ENCODE measurements at places on chromosomes 7 and 10. TPM values are rescaled to one million over a fixed set of nuclear protein-coding genes. Genes with fewer than 3 reads are reported as not detected.
A peak's percentile ranks its signal among the peaks of the same experiment; 100 is the strongest.

DNA sequence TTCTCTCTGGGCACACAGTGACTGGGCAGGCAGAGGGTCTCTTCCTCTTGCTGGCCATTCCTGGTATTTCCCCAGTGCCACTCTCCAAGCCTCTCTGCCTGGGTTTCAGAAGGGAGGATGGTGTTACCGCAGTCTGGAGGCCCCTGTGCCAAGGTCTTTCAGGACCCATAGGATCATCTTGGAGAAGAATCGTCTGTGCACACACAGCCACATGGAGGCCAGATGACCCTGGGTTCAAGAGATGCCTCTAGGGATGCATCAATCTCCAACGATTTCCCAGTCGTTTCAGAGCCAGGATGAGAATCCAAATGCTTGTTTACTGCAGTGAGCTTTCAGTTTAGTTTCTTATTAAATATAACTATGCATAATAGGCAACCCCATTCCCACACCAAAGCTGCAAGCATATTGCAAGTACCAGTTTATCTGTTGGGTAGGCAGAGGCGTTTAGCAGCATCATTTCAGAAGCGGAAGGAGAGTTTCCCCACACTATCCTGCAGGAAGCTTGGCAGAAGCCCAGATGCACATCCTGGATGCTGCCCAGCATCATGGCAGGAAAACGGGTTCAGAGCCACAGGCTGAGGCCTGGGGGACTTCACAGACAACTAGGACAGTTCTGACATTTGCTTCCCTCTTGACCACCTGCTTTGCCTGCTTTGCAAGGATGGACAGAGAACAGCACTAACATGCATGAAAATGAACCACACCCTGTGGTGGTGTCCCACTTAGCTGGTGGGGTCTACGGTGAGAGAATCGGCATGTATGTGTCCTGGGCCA lies 134.7 kb upstream of the FAM20C start:
- no peak for DNase-seq

GRCh38 chr7:11177793-11178192 lies 204.1 kb downstream of the PHF14 start:
- DNase-seq: no peak

DNA sequence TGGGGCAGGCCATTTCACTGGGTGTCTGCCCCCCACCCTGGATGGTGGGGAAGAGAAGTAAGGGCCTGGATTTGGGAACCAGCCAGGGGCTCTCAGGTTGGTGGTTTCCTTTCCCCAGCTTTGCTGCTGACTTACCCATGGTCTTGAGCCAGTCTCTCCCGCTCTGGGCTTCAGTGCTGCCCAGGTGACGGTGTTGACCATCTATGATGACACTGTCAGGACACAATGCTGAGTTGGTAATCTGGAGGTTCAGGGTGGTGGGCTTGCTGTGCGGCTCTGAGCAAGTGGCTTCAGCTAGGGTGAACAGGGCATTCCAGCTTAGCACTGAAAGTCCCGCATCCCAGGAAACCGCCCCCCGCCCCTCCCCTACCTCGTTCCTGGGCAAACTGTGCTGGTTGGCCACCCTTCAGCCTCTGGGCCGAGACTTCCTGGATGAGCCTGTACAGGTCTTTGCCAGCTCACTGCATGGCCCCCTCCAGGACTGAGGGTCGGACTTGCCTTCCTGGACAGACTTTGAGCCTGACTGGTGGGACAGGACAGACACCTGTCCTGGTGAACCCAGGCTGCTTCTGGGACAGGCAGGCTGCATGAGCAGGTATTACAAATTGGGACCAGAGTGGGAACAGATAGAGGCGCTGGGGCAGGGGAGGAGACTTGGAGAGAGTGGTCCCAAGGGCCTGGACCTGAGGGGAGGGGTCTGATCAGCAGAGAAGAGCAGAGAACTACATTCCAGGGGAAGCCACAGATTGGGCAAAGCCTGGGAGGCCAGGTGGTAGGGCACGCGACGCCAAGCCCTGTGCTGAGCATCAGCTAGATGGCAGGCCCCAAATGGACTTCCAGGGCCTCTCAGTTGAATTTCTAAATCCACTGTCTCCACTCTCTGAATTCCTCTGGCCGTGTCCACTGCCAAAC lies 19.9 kb upstream of the ZMIZ1 start:
- DNase-seq: no peak

GRCh38 chr10:122142641-122143237 lies 128.4 kb upstream of the BTBD16 start:
- DNase-seq: no peak

DNA sequence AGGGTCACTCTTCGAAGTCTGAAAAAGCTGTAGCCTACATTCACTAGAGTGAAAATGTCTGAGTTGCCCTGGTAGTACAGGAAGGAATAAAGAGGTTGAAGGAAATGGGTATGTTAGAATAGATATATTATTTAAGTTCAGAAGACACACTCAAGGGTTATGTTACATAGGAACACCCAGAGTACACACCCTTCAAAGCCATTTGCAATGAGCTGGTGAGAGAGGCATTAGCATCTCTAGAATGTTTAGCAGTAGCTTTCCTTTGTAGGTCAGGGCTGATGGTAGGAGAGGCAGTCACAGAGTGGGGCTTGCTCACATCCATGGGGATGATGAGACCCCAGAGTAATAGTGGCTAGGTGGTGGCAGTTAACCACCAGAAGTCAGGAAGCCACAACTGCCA lies 221.2 kb downstream of the SLC25A13 start:
- no peak for DNase-seq

GRCh38 chr7:86969865-86970264 lies 89.6 kb downstream of the ELAPOR2 start:
- DNase-seq: no peak

DNA sequence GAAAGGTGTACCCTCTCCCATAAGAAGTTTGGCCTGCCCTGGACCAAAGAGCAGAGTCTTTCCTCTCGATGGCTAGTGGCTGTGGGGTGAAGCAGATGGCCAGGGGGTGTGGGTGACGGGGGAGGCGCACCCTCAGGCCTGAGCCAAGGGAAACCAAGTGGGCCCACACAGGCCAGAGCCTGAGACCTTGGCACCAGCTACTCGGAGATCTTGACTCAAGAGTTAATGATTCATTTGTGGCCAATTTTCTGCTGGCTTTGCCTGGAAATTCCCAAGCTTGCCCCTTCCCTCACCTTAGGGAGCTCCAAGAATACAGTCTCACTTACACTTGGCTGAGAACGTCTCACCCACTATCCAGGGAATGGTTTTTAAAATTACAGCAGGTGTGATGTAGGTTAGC lies 42.7 kb downstream of the ZMIZ1 start:
- DNase-seq: no peak

GRCh38 chr7:112414855-112415490 lies 35.3 kb upstream of the IFRD1 start:
- DNase-seq: peak; percentile 64

DNA sequence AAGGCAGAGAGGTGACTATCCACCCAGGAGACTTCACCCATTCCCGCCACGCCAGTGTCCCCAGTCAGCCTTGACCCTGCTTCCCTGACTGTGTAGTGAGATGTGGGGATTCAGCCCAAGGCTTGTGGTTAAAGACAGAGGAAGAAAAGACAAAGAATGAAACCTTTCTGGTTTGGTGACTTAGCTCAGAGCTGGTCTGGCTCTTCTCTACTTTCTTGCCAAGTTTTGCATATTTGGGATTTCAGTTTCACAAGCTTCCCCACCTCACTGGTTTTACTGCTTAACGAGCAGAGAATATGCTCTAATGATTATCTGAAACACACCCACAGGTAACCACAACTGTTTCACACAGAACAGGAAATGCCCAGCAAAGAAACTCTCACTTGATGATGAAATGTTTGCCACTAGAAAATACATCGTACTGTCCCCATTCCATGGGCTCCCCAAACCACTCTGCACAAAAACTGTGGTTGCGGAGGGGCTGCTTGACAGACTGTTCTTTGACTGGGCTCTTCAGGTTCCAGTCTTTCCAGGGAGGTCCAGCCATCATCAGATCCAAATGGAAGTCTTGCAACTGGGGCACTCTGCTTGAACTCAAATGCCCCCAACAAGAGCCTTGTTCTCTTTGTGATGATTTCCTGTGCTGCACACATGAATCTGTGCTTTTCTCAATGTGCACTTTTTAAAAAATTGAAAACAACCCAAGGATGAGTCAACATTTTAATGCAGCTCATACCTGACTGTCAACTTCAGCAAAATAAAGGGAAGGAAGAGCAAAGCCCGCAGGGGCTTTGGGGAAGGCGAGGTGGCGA lies 95.5 kb downstream of the CTBP2 start:
- DNase-seq: no peak

GRCh38 chr10:102045292-102045691 lies 10.7 kb downstream of the ARMH3 start:
- DNase-seq: no peak

DNA sequence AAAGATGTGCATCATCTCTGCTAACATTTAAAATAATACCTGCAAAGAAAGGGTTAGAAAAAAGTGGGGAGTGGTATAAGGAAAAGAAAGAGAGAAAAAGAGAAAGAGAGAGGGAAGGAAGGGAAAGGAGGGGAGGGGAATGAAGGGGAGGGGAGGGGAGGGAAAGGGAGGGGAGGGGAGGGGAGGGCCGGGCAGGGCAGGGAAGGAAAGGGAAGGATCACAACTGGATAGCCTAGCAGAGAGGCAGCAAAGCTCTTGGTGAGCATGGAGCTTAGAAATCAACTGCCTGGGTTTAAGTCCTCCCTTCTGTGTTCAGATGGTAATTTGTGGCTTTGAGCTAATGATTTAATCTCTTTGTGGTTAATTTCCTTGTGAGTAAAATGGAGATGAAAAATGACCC lies 5.4 kb upstream of the FAM237B start:
- DNase-seq: no peak

DNA sequence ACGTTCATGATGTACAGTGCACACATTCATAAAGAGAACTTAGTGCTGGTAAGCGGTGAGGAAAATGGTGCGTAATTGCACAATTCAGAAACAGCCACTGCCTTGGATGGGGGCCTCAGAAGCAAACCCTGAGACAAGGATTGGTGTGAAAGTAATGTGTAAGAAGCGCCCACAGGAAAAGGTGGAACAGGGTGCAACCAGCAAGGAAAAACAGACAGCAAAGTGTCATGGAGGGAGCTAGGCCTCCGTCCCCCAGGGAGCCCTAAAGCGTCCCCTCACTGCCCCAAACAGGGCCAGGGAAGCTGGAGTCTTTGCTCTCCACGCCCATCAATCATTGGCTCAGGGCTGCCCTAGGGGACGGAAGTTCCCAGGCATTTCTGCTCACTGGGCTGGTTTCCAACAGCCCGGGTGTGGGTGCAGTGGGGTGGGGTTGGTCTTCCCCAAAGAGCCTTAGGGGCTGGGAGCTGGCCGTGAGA lies 9.6 kb upstream of the C10orf105 start:
- no peak for DNase-seq

DNA sequence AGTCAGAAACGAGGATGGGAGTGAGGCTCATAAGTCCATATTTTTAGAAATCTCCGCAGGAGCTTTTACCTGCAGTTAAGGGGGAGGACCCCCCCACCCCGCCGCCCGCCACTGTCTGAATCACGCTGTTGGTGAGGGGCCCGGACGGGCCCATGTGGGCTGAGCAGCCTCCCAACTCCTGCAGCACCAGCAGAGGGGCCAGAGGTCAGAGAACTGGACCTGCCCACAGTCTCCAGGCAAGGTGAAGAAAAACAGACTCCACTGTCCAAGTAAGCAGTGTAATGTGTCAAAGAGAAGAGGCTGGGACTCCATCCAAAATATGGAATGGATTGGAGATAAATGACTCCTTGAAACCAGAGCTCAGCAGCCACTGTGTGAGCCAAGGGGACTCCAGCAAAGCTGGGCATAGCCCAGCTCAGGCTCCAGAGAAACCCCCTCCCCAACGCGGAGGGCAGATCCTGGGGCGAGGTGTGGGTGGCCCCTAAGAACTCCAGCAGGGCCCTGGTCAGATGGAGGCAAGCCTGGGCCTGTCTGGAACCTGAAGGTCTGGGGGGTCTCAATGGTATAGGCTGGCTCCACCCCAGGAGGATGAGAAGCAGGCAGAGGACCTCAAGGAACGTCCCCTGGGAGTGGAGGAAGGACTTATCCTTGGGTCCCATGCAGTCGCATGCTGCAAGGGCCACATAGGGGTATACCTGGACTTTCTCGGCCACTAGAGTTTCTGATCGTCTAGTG lies 128.5 kb upstream of the TNS3 start:
- peak; percentile 24 for DNase-seq

GRCh38 chr7:64744680-64745079 lies 49.5 kb upstream of the ZNF138 start:
- peak; percentile 40 for DNase-seq

DNA sequence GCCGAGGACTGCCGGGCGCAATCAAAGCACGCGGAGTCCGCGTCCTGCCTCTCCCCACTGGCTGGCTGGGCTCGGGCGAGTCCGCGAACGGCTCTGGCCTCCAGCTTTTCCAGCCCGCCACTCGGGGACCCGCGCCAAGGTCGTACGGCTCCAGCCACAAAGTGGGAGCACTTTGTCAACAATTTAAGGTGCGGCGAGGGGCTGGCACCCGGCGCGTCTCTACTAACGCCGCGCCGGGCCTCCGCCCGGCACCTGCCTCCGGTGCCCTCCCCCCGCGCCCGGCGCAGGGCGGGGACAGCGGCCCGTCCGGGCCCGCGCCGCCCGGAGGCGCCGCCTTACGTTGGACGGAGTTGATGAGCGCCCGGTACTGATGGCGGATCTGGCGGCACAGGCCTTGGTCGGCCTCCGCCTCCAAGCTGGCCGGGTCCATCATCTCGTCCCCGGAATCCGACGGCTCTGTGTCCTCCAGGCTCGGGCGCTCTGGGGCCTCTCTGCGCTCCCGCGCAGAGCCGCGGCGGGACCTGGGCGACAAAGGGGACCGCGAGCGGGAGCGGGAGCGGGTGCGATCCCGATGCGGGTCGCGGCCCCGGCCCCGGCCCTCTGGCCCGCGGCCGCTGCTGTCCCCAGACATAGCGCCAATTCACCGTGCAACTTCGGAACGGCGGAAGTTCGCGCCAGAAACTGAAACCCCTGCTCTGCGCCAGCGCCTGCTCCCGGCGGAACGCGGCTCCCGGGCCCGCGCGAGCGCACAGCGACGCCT lies at the start of gene NSMCE4A:
Gene NSMCE4A (minus strand): TSS at position 683 of the 760 bp plus-strand sequence. CDS start 52 bp downstream, at position 631.
- peak; percentile 79 for DNase-seq

GRCh38 chr7:42479816-42480633 lies 243.0 kb upstream of the GLI3 start:
- no peak for DNase-seq

The MAPK8 gene
- total RNA-seq: 70.7 TPM

The LRIT1 gene
- total RNA-seq: 0.11 TPM

The VGF gene
- total RNA-seq: not detected

The OR2A42 gene
- not detected for total RNA-seq

The SPDYE9 gene
- 0.26 TPM for total RNA-seq

The TDRD1 gene
- 0.51 TPM for total RNA-seq

The ADAM22 gene
- total RNA-seq: 0.10 TPM

The GARIN1A gene
- 1.5 TPM for total RNA-seq

The FFAR4 gene
- not detected for total RNA-seq

Measured in myocyte (in vitro differentiated cells).